EH (cell line): ENCODE measurements at places on chromosomes 6 and 20.

- DNase-seq: peak; percentile 47
These were observed 101.6 kb upstream of the TMEM30A start for GRCh38 chr6:75386050-75386770.

DNA sequence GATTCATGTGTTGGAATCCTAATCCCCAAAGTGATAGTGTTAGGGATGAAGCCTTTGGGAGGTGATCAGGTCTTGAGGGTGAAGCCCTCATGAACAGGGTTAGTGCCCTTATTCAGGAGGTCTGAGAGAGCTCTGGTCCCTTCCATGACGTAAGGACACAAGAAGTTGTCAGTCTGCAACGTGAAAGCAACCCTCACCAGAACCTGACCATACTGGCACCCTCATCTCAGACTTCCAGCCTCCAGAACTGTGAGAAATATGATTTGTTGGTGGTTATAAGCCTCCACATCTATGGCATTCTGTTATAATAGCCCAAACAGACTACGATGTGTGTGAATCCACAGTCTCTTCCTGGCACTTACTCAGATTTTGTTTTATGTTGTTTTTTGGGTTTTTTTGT lies 90.7 kb downstream of the TRERF1 start:
- no peak for DNase-seq

DNA sequence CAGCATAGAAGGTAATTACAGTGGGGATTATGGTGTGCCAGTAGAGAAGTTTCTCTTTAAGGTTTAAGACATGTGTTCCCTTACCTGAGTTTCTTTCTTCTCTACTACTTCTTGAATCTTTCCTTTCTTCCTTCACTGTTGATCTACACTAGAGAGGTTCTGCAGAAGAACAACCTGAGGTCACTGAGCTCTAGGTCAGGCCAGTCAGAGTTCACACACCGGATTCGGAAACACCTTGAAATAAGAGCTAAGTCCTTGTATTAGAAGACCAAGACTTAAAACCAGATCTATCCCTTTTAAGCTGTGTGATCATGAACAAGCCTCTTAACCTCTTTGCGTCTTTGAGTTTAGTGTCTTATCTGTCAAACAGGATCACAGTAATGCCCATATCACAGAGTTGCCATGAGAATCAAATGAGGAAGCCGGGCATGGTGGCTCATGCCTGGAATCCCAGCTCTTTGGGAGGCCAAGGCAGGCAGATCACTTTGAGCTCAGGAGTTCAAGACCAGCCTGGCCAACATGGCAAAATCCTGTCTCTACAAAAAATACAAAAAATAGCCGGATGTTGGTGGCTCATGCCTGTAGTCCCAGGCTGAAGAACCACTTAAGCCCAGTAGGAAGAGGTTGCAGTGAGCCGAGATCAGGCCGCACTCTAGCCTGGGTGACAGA lies 22.0 kb upstream of the TGM3 start:
- DNase-seq: no peak

DNA sequence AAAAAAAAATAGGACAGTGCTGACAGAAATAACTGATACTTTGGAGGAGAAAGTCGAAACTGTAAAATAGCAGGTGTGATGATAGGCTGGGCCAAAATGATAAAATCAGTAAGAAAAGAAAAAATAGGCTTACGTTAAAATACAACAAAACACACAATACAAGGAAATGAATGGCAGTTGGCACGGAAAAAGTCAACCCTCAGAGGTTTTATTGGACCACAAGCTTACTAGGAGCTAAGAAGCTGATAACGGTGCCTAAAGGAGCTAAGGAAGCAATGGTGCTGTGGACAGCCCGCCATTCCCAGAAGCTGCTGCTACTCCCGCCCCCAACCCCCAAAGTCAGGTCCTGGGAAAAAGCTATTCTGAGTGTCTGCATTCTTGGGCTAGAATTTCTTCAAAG lies 55.9 kb upstream of the RNF146 start:
- no peak for DNase-seq

DNA sequence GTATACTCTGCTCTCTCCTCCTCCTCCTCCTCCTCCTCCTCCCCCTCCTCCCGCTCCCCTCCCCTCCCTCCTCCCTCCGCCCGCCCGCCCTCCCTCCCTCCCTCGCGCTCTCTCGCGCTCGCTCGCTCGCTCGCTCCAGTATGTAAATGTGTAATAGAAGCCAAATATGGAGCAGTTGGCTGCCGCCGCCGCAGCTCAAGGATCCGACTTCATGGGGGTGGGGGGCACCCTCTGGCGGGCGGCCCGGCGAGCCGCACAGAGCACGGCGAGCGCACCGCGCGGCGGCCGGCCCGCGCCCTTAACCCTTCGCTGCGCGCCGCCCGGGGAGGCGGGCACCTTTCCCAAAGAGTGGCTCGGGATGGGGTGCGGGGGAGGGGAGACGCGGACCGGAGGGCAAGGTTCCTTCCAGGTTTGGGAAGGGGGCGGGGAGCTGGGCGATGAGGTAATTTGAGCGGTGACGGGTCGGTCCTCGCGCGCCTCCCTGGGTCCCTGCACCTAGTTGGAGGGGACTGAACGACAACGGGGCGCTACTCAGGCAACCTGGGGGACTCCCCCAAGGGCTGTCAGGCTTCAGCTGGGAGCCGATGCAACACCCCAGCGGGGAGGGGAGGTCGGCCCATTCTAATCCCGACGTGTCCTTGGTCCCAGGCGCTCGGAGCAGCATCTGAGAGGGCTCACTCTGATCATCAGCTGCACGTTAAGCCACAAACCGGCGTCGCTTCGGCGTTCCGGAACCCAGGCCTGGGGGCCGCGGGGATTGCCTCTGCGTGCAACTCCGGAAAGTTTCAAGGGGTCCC lies 409 bp upstream of the ATXN1 start:
- DNase-seq: peak; percentile 94

DNA sequence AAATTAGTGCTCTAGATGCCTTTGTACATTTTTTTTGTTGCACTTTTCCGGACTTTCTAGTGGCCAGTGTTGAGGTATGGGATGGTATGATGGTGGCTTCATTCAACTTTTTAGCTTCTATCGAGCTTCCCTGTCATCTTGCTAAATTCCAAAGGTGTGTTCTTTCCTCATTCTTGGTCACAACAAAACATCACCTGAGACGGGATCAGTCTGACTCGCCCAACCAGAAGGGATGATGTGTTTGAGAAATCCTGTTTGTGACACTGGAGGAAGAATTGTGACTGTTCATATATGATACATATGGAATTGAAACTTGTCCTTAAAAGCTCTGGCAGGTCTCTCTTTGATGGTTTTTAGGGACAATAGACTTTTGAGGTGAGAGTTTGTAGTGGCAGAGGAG lies 33.8 kb downstream of the KCNS1 start:
- DNase-seq: no peak

DNA sequence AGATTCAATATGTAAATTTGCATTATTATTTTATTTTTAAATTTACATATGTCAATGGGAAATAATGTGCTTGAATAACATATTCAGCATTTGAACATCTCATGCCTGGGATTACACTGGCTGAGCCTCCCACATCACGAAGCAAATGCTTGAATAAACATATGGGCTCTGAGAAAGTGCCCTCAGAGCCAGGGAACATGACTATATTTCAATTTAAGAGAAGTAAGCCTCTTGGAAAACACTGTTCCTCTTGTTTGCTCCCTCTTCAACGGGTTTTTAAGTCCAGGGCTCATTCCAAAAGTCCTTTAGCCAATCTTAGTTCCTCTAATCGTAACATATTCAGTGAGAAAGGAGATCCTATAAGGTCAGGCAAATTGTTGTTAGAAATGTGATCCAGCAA lies 122.0 kb downstream of the GMPR start:
- no peak for DNase-seq

- no peak for DNase-seq
These were observed 120.9 kb upstream of the CD93 start for GRCh38 chr20:23206995-23207394.

DNA sequence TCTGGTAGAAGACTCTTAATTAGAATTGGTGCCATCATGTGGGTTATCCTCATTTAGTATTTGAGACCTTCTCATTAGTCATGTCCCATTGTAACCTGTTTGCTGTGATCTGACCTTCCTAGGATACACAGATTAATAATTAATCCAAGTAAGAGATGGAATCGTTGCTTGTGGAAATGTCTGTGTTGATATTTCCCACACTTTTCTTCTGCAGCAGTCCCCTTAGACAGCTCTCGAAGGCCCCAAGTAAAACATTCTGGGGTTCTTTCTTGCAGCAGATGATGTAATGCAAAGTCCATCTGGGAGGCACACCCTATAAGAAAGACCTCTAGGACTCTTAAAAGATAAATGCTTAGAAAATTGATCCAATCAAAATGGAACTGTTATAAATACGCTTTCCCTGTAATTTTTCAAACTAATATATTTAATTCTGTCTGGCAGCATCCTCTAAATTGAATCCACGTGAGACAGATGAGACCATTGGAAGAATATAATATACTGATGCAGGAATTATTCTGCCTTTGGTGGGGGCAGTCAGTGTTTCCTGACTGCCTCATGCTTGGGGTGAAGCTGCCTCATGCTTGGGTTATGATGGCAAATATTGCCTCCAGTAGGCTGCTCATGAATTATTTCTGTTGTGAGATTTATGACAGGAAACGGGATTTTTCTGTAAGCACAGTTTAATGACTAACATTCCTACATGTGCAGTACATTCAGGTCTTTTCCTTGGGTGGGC lies 54.5 kb upstream of the ARMC2 start:
- DNase-seq: peak; percentile 45

DNA sequence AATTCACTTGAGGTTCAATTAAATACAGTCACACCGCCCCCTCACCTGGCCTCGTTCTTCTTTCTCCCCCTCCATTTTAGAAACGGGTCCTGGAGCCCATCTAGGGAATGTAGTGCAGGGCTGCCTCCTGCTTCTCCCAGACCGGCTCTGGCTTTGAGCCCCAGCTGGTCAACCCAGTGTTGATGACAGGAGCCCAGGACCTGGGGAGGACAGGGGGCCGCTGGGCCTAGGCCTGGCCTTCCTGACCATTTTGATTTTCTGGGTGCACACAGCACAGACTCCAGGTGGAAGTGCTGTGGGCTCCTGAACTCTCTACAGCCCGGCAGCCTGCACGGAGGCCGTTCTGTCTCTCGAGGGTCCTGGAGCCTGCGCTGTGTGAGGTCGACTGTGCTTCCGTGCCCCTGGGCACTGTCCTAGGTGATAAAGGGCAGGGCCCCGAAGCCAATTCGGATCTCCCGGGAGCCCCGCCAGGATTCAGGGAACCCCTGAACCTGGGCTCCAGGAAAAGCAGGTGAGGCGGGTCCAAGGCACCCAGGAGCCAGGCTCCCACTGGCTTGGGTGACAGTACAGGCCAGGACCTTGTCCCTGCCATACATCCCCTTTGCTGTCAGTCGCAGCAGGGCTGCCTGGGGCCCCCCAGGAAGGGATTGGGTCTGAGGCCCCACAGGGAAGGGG lies 23.3 kb downstream of the NPEPL1 start:
- DNase-seq: no peak

DNA sequence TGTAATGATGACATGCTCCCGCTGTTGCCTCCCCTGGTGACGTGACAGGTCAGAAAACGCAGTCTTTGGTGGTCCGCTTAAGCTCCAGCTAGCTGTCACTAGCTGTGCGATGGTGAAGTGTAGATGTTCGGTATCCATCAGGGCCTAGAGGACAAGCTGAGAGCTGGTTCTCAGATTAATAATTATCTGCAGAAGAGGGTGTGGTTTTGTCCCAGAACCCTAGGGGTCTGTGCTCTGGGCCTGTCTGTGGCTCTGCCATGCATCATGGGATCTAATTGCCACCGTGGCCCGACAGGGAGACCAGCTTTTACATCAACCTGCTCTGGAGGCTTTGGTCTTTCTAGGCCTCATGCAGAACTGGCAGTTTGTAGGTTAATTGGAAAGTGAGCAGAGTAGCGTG lies 34.1 kb downstream of the ERMARD start:
- no peak for DNase-seq

GRCh38 chr20:60038400-60039008 lies 80.3 kb downstream of the CDH26 start:
- DNase-seq: no peak

- no peak for DNase-seq
These were observed 717.9 kb upstream of the POU3F2 start for GRCh38 chr6:98116455-98116854.

DNA sequence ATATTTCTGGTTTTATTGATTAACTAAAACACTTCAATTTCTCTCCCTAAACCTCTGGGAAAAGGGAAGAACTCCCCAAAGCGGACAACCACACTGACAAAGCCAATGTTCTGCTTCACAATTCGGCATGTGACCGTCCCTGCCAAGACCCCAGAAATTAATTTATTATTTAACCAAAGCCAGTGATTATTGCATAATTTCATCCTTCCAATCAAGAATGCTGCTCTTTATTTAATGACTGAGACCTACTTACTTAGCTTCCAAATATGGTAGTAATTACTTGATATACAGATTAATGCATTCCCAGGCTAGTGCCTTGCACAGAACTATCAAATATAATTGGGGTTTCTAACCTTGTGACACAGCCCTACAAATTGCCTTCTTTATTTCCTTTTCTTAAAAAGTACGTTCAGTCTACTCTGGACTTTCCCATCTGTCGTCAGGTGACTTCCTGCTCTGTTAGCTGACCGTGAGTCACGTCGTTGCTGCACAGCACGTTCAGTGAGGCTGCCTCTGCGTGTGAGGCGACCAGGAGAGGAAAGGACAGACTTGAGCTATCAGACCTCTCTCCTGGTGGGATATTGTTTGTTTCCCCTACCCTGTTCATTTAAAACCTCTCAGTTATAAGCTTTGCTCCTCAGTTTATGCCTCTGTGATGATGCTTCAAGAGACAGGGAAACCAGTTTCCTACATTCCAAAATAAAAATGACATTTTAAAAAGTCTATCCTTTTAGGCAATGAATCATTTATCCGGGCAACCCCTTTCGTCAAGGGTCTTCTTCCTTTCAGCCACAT lies 55.7 kb upstream of the TNFAIP3 start:
- DNase-seq: peak; percentile 87

GRCh38 chr20:31864521-31865400 lies 5.6 kb downstream of the DUSP15 start:
- no peak for DNase-seq

DNA sequence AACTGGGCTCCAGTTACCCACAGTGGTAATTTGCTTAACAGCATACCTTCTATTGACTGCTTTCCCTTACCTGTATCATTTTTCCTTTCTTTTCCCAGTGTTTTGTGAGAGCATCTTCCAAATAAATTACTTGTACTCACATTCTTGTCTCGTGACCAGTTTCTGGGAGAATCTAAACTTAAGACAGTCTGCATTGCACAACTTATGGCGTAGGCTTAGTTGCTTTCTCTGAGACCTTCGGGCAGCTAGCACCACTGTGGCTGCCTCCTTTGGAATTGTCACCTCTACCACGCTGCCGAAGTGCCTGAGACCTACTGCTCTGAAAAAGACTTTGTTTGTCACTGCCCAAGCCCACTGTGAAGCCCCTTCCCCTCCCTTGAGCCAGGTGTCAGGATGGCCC lies 188.1 kb upstream of the BMP2 start:
- DNase-seq: no peak

- no peak for DNase-seq
These were observed 158.4 kb downstream of the PTCHD4 start for GRCh38 chr6:47952640-47953039.
